ENCODE measurements at places on chromosomes 3 and 15. TPM values are rescaled to one million over a fixed set of nuclear protein-coding genes. Genes with fewer than 3 reads are reported as not detected.

Gene GPR160
- 57.7 TPM for polyA plus RNA-seq

GRCh38 chr15:56869573-56869972, 48.9 kb upstream of the TCF12 start:
- H3K27me3 ChIP-seq: no peaks in the 10 kb centered on the region
- H3K27ac ChIP-seq: no peak overlapping the region
- no peaks in the 10 kb centered on the region for H3K4me1 ChIP-seq
- H3K4me3 ChIP-seq: no peak overlapping the region
- no peaks in the 10 kb centered on the region for H3K36me3 ChIP-seq

DNA sequence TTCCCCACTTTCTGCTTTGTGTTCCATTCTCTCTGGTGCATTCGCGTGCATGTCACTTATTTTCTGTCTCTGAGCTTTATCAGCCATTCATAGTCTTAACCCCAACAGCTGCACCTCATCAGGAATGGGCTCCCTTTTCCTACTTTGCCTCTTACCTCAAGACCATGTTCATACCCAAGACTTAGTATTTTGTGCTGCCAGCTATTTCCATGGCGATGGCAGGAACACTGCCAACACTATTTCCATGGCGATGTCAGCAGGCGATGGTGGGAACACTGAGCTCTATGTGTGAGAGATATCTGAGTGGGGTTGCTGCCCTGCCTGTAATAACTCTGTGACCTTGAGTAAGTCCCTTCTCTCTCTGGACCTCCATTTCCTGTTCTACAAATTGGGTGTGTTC, 5.5 kb downstream of the ZNF35 start:
- no peak overlapping the region for H3K27ac ChIP-seq
- no peaks in the 10 kb centered on the region for H3K27me3 ChIP-seq
- no peaks in the 10 kb centered on the region for H3K4me1 ChIP-seq

- H3K27me3 ChIP-seq: no peaks in the 10 kb centered on the region
- H3K4me3 ChIP-seq: no peak overlapping the region
- no peak overlapping the region for H3K27ac ChIP-seq
- no peak for DNase-seq
These were observed 170.1 kb downstream of the ROBO1 start for GRCh38 chr3:79597709-79598108.

DNA sequence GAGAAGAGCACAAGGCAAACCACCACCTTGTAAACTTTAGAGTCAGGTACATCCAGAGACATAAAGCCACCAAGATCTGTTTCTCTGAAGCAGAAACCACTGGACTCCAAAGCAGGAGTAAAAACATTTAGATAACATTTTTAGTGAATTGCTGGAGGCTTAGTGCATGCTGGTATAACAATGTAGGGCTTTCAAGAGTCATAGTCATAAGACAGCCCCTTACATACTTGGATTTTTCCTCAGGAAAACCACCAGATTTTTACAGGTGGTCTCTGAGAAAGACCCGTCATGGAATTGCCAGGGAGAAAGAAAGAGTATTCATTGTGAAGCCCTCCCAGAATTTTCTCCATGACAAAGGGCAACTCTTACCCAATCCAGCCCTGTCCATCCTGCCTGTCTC, 434.5 kb upstream of the NAALADL2 start:
- H3K4me1 ChIP-seq: no peaks in the 10 kb centered on the region
- no peaks in the 10 kb centered on the region for H3K36me3 ChIP-seq
- H3K27me3 ChIP-seq: no peaks in the 10 kb centered on the region
- no peak overlapping the region for H3K27ac ChIP-seq
- H3K4me3 ChIP-seq: no peak overlapping the region

- no peak overlapping the region for H3K27ac ChIP-seq
- no peak overlapping the region for H3K4me3 ChIP-seq
- no peak for DNase-seq
These were observed 14.4 kb upstream of the CCDC39 start for GRCh38 chr3:180693656-180694055.

Measured in GM12878 (cell line).